Dermis lymphatic vessel endothelial cell (primary cell): ENCODE measurements at places on chromosomes 2 and 18. TPM values are rescaled to one million over a fixed set of nuclear protein-coding genes. Genes with fewer than 3 reads are reported as not detected.

The UGT1A4 gene
- total RNA-seq, result not detected in 2 replicates

The FOXI3 gene
- not detected in 2 replicates for total RNA-seq

The DSC3 gene
- total RNA-seq, result under 0.01 and 0.11 TPM in 2 replicates

The DAPL1 gene
- not detected in 2 replicates for total RNA-seq

The RAB27B gene
- under 0.01 and 0.11 TPM in 2 replicates for total RNA-seq

The EFHD1 gene
- 0.11 TPM in 1 of 2 replicates, not detected in the other for total RNA-seq

The CYP1B1 gene
- total RNA-seq, result 0.11 and 1.1 TPM in 2 replicates

The SKOR2 gene
- total RNA-seq, result not detected in 2 replicates

The HOXD12 gene
- not detected in 2 replicates for total RNA-seq

The C2orf78 gene
- total RNA-seq, result not detected in 2 replicates

The C2orf80 gene
- total RNA-seq, result not detected in 2 replicates
